Renal pelvis (tissue), 12 donors: ENCODE measurements at places on chromosomes 12 and 14. TPM values are rescaled to one million over a fixed set of nuclear protein-coding genes. Genes with fewer than 3 reads are reported as not detected.

DNA sequence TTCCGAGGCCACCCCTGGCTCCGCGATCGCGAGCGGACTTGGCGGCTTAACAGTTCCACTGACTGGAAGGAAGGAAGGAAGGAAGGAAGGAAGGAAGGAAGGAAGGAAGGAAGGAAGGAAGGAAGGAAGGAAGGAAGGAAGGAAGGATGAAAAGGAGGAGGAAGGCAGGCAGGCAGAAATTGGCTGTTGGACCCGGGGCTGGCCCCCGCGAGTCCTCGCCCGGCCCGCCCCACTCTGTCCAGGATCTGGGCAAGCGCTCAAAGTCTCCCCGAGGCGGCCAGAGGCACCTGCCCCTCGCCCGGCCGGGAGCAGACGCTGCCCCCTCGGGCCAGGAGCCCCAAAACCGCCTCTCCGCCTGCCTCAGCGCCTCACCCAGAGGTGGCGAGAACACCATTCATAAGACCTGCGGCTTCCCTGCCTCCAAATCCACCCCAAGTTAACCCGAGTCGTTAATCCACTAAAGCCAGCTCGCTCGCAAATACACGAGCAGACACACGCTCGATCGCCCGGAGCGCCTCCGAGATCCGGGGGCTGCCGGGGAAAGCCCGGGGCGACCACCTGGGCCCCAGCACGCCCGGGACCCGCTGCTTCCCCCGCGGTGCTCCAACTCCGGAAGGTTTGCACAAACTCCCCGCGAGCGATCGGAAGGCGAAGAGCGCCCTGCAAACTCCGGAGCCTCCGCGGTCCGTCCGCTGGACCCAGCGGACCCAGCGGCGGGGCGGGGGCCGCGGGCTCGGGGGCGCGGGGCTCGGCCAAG, 844 bp downstream of the DPF3 start:
- no peak for DNase-seq

GRCh38 chr12:96034621-96035282, 635 bp downstream of the LTA4H start:
- no peak for DNase-seq

The TMEM106C gene
- 132 TPM for polyA plus RNA-seq

The LRTM2 gene
- 0.67 TPM for polyA plus RNA-seq

The HOTAIR gene
- polyA plus RNA-seq = 3.6 TPM

The ITPR2 gene
- polyA plus RNA-seq = 14.3 TPM

- DNase-seq = no peak
Measured at GRCh38 chr12:132765361-132765760, 3.7 kb upstream of the ANKLE2 start.

GRCh38 chr14:59116984-59117415, 71.5 kb upstream of the DAAM1 start:
- DNase-seq = no peak

The ACSS3 gene
- 18.6 TPM for polyA plus RNA-seq

The RNU4-1 gene
- polyA plus RNA-seq = not detected

GRCh38 chr14:67166450-67166853, 22.8 kb upstream of the GARIN2 start:
- DNase-seq = peak; percentile 30

The BDKRB2 gene
- polyA plus RNA-seq = 3.0 TPM

The NGB gene
- polyA plus RNA-seq = not detected

- DNase-seq = no peak
Measured at GRCh38 chr12:22551624-22552023, 7.3 kb upstream of the C2CD5 start.

DNA sequence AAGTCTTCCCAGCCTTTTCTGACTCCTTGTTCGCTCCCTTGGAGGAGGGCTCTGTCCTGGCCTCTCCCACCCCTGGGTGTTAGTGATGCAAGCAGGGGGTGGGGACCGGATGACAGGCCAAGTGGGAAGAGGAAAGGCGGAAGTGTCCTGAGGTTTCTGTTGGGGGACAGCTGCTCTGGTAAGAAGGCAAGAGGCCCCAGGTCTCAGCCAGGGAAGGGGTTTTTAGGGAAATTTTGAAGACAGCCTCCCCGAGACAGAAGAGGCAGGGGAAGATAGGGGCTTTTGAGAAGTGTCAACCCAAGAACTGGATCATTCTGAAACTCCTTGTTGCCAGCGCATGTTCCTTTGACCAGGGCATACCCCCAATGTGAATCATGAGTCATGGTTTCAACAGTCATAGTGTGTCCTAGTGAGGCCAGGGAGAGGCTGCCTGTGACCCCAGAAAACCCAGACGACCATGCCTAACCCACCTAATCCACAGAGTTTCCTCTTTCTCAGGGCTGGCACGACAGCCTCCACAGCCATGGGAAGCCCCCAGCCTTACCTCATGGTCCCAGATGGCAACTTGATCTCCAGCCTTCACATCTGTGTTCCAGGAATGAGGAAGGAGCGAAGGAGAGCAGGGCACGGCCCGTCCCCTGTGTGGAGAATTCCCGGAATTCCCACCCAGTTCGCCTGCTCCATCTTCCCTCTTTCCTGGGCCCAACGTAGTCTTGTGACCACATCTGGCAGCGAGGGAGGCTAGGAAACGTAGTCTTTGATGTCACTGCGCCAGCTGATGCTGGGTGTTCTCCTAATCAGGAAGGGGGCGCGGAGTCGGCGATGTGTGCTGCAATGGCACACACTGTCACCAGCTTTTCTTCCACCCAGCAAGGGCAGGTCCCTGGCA, 4.9 kb upstream of the GPR132 start:
- DNase-seq = no peak

GRCh38 chr14:59836116-59836515, 34.5 kb downstream of the RTN1 start:
- DNase-seq = no peak

GRCh38 chr14:90403065-90403464, 6.2 kb downstream of the CALM1 start:
- DNase-seq = no peak

GRCh38 chr14:36452860-36453259, 67.2 kb downstream of the NKX2-1 start:
- no peak for DNase-seq

DNA sequence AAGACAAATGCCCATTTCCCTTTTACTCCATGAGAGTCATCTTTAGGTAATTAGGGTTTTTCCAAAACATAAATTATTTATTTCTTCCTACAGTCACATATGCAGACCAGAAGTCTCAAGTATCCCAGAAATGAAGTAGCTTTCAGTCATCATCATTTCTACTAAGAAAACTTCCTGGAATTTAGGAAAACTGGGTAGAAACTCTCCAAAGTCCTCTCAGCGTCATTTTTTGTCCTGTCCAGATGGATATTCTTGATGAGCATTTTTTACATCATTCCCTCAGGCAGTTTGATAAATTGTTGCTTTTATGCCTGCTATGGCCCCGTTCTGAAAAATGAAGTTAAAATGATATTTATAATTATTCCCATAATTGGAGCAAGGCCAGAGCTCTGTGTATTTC, 93.9 kb upstream of the DCN start:
- DNase-seq = no peak

The HECTD4 gene
- 39.4 TPM for polyA plus RNA-seq

- DNase-seq = no peak
Measured at GRCh38 chr14:95068521-95068920, 88.8 kb downstream of the DICER1 start.

The USP44 gene
- polyA plus RNA-seq = 2.2 TPM

DNA sequence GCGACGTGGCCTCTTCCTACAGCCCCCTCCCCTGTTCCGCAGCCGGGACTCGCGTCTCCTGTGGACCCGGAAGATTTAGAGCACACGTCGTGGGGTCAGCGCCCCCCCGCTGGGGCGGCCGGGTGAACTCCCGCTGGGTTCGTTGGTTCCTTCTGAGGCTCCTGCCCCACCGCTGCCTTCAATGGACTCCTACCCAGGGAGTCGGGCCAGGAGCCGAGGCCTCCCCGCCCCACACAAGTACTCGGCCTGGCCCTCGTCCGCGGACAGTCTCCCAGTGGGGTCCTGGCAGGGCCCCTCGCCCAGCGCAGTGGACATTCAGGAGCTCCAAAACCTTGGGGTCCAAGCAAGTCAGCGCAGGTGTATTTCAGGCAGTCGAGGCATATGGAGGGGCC, 1.2 kb downstream of the MMP17 start:
- DNase-seq = no peak

- no peak for DNase-seq
Measured at GRCh38 chr14:102933618-102934231, 11.3 kb downstream of the AMN start.

The BATF gene
- 0.46 TPM for polyA plus RNA-seq

GRCh38 chr12:43795716-43796280, 10.3 kb downstream of the TWF1 start:
- no peak for DNase-seq

The GPR84 gene
- polyA plus RNA-seq = 0.19 TPM

DNA sequence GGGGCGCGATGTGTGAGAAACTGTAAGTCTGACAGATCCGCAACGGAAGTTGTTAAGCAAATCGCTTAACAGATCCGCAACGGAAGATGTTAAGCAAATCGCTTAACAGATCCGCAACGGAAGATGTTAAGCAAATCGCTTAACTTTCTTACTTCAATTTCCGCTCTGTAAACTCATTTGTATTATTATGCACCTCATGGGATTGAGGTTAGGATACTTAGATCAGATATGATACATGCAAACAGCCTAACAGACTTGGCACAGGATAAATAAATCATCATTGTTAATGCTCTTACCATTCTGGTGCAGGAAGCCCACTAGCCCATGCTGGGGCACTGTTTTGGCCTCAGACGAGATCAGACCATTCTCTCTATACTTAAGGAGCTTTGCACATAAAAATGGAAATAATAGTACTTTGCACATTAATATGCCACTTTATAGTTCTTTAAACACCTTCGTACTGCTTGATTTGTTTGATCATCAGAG, 399 bp downstream of the NCAPD2 start:
- DNase-seq = peak; percentile 9

The GPRC5D gene
- 0.94 TPM for polyA plus RNA-seq

DNA sequence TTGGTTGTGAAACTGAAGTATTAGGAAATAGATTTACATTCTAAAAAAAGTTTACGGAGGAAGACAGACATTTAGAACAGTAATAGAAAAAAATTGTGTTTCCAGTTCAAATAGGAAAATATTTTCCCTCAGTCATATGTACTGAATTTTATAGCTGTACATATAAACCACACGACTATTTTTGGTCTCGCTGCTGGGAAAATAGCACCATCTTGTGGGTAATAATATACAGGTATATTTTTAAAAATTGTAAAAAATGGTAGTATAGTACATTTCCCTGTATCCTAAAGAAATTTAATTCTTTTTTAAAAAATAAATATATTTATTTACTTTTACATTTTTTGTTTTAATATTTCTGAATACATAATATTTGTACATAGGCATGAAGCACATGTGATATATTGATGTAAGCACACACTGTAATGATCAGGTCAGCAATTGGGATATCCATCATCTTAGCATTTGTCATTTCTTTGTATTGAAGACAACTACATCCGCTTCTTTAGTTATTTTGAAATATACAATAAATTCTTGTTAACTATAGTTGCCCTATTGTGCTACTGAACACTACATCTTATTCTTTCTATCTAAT, 168.6 kb downstream of the ALX1 start:
- no peak for DNase-seq

The ITGA7 gene
- 38.2 TPM for polyA plus RNA-seq

GRCh38 chr12:121581686-121582429, 1.0 kb upstream of the KDM2B start:
- peak; percentile 24 for DNase-seq

The SPIC gene
- polyA plus RNA-seq = not detected

DNA sequence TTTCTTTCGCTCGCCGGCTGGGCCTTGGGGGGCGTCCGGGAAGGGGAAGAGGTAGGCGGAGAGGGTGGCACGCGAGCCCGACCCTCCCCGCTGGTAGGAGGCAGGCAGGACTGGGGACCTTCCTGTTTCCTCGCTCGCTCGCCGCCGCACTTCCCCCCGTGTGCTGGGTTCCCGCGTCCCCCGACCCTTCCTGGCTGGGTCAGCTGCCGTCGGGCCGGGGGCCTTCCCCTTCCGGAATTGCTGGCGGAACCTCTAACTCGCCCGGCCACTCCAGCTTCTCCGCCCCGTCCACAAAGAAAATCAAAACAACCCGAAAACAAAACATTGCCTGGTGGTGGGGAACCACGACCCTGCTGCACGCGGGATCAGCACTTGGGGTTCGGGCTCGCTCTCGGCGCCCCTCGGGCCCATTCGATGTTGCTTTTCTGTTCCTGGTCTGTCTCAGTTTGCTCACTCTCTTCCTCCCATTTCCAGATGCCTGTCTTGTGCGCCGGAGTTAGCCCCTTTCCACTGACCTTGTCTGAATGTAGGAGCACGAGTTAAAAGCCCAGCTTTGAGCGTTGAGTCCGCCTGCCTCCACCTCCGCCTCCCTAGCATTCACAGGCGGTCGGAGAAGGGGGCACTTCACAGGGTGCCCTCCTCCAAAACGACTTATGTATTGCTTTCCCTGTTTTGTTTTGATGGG, 581 bp downstream of the PAPOLA start:
- DNase-seq = peak; percentile 60

The C12orf42 gene
- polyA plus RNA-seq = 0.14 TPM

DNA sequence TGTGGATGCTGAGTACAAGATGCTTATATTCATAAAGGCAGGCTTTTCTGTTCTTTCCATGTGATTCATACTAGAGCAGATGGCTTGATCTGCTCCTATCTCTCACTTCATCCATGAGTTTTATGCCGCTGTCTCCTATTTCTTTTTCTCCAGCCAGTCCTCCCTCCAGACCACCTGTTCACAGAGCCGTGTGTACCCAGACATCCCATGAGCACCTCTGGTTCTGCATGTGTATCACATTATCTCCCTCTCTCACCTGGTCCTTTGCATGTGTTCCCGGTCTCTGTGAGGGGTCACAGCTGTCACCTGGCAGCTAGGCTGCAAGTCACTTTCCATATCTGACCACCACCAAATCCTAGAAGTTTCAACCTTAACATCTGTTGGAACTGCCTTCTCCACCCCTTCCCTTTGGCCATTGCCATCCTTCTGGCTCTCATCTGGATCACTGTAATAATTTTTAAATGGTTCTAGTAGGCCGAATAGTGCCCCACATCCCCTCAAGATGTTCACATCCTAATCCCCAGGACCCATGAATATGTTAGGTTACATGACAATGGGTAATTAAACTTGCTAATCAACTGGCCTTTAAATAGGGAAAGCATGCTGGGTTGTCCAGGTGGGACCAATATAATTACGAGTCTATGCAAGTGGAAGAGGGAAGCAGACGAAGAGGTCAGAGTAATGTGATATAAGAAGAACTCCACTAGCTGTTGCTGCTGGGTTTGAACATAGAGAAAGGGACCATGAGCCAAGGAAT, 168.1 kb downstream of the SNAPC1 start:
- no peak for DNase-seq

- DNase-seq = no peak
Measured at GRCh38 chr14:72625689-72626088, 268.2 kb downstream of the DPF3 start.

GRCh38 chr14:77485256-77485655, 13.4 kb downstream of the ISM2 start:
- no peak for DNase-seq

The RNASE3 gene
- polyA plus RNA-seq = 1.4 TPM

The KIF26A gene
- 14.5 TPM for polyA plus RNA-seq

DNA sequence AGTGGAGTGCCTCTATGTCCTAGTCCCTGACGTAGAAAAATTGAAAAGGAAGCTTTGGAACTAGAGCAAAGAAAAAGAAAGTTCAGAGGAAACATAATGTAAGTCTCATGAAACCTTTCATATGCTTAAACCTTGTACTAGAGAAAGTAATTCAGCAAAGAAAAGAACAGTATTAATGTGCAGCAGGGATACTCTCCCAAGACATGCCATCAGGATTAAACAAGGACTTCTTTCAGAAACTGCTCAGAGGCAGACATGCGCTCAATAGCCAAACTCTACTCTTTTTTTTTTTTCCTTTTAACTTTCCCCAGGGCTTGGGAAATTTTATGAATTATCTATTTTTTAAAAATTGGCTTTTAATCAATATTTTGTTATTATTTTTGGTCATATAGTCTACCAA, 7.1 kb upstream of the ASB8 start:
- no peak for DNase-seq
